ENCODE measurements at places on chromosomes 12 and 14. TPM values are rescaled to one million over a fixed set of nuclear protein-coding genes. Genes with fewer than 3 reads are reported as not detected.

Gene TBX3
- total RNA-seq = 15.6 TPM

Gene LBHD2
- total RNA-seq = not detected

GRCh38 chr12:82461393-82461792 is 103.1 kb downstream of the METTL25 start:
- peak; percentile 49 for DNase-seq

DNA sequence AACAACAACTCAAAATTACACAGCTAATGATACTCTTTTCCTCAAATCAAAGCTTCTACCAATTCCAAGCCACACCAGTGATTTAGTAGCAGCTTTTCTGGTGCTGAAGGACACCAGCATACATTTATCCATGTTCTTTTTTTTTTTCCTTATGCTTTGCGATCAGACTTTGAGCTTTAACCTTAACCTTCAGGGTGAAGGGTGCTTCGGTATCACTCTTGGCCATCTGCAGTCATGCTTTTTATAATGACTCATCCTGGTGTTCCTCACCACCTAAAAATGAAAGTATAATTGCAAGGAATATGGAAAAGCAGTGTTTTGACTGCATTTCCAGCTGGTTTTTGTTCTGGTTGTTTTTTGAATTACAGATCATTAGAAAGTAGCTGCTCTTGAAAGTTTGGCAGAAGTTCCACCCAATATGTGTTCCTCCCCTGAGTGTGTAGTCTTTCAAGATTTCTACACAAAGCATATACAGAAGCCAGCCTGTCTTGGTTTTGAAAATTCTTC is 1.3 kb upstream of the SLC41A2 start:
- DNase-seq = peak; percentile 32

DNA sequence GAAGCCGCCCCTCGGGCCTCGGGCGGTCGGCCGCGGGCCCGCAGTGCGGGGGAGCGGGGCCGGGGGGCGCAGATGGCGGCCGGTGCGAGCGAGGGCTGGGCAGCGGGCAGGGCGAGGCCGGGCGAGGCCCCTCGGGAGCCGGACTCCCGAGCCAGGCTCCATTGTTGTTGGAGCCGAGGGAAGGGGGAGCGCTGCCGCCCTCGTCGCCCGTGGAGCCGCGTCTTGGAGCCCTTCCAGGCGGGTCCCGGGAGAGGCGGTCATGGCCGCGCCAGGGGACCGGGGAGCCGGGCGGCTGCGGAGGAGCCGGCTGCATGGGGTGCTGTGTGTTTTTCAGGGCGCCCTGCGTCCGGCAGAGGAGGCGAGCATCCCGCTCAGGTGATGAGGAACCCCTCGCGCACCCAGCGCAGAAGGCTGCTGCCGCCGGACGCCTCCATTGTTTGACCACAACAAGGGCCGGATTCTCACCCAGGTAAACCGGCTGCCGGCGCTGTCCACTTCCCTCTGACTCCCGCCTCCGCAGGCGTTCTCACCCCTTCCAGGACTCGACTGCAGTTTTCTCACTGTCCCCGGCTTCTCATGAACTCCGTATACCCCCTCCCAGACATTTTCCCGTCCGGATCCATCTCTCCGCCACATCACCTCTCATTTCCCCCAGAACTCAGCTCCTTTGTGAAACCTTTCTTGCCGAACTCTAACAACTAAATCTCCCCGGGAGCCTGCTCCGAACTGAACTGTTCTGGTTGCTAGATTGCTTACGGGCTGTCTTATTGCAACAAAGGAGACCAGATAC is 732 bp downstream of the ZNF664 start:
- peak; percentile 58 for DNase-seq

- no peak for DNase-seq
Measured at GRCh38 chr14:80988735-80989429, 33.5 kb downstream of the TSHR start.

DNA sequence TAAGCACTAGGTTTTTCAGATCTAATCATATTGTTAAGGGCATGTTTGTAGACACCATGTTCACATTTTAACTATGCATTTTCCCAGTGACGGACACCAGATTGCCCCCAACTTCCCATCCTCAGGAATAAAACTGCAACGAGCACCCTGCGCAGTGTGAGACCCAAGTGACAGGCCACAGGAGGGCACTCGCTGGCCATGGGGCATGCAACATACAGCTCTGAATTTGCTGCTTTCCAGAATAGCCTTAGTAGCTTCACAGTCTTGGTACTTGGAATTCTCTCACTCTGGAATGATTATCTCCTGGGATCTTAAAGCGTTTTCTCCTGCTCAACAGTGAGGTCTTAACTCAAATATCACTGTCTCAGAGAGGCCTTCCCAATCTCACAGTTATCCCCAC is 972 bp upstream of the DDX47 start:
- DNase-seq = peak; percentile 82

DNA sequence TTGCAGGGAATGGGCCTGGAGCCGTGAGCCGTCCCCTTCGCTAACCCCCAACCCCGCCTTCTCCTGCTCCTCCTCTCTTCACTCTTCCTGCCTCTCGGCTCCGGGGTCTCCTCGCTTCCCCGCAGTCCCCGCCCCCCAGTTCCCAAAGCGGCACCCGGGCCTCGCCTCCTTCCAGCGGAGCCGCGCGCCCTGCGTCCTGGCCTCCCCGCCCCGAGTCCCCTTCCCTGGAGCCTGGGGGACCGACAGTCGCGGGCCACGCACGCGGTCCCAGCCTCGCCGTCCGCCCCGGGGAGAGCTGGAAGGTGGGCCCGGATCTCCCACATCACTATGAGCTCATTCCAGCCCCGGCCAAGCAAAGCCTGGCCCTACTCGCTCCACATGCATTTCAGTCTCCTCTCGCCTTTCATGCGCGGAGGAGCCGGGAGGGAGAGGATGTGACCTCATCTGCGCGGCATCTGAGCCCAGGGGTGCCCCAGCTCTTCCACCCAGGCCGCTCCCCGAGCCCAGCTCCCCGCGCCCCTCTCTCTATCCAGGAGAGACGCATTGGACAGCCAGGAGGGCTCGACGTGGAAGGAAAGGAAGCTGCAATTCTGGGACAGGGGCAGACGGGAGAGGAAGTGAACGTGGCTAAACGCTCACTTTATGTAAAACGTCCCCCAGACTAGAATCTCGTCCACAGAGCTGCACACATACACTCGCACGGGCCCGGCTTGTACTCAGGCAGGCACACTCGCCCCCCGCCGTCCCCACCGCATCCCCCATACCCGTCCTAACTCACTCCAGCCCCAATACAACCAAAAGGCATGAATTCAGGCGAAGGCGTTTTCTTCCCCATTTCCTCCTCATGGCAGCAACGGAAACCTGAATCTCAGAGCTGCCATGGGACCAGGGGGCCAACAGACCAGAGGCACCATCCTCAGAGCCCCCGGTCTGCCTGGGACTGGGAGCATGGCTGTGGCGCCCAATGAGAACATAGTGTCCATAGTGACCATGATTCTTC is 108.7 kb upstream of the CCND2 start:
- no peak for DNase-seq

GRCh38 chr14:89351516-89352404 is 65.3 kb downstream of the FOXN3 start:
- DNase-seq = no peak

DNA sequence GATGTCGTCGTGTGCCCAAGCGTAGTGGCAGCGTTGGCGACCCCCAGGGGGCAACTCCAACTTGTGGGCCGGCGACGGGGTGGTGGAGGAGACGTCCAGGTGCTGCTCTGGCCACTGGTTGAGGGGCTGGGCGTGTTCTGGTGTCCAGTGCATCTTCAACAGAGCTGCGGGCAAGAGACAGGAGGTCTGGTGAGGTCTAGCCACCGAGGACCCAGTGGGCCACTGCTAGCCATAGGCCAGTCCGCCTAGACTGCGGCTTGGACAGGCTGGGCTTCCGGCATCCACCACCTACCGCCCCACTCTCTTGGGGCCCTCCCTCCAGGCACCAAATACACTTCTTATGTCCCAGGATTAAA is 26.3 kb downstream of the FIGNL2 start:
- DNase-seq = no peak
